Renal pelvis (tissue), 12 donors: ENCODE measurements at places on chromosomes 1 and 21.

DNA sequence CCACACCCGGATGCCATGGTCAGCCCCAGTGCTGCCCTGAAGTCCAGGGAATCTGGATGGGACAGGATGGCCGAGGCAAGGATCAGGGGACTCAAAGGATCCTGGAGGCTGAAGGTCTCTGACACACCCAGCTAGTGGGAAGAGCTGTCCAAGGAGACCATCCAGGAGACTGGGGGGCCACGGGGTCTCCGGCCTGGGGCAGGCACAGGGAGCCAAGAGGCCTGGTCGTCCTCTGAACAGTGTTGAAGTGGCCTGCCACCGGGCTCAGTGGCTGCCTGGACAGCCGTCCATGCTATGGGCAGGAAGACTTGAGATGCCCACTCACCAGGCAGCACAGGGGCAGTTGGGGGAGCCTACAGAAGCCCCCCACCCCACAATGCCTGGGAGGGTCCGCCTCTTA lies 41.9 kb downstream of the MEGF6 start:
- no peak for DNase-seq

- no peak for DNase-seq
Observed at GRCh38 chr1:119968601-119969000, 72.3 kb upstream of the ADAM30 start.

- DNase-seq, result no peak
Observed at GRCh38 chr1:154619181-154619948, 11.4 kb upstream of the ADAR start.

- peak; percentile 75 for DNase-seq
Observed at GRCh38 chr1:85578321-85579295, 2.0 kb upstream of the CCN1 start.

DNA sequence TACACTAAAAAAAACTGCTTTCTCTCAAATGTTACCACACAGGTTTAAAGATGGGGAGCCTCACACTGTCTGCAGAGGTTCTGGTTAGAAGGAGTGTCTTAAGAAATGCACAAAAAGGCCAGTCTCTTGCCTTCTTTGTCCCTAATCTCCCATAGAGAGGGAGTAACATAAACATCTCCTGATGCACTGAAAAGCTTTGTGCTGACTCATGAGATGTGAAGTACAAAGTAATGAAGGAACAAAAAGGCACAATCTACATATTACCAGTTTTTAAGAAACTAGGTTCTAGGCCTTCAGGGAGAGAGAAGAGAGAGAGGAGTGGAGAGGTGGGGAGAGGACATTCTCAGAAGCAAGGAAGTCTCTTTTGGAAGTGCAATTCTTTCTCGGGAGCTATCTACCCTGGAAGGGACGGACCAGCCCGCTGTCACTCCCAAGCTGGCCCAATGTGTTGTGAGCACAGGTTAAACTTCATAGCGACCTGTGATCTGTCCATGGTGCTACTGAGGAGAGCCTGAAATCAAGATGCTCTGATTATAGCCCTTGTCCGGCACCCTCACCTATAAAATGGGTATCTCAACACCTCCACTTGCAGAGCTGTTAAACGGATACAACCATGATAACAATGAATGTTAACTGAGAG lies 458.1 kb downstream of the DISC1 start:
- peak; percentile 30 for DNase-seq

- DNase-seq, result no peak
Observed at GRCh38 chr1:108016451-108016920, 51.5 kb upstream of the VAV3 start.

- no peak for DNase-seq
Observed at GRCh38 chr1:68808351-68808750, 311.5 kb upstream of the DEPDC1 start.

GRCh38 chr1:172469717-172470116 lies 25.8 kb upstream of the PIGC start:
- no peak for DNase-seq

GRCh38 chr1:241610056-241610815 lies 29.9 kb downstream of the CHML start:
- no peak for DNase-seq

- no peak for DNase-seq
Observed at GRCh38 chr1:63537940-63538339, 14.6 kb downstream of the EFCAB7 start.

DNA sequence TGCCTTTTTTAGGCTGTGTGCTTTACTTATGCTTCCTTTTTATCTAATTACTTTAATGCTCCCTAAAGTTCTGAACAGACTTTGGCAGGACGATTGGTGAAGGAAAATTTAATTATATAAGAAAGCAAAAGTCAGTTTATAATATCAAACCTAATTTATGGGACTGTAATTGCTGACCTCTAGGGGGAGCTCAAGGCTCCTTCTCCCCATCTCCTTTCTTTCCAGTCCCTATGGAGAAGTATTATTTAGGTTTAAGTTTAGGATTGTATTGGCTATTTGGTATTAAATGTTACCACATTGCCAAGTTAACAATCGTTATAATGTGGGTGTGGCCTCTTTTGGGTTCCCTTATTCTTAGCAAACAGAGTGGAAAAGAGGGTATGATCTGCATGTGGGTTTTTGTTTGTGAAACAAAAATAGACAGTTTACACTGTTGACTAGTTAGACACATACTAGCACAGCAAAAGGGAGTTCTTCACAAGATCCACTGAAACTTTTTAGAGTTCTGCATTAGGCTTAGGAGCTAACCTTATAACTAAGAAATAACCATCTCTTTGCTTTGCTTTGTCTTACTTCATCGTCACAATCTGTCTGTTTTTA lies 48.2 kb upstream of the TNFSF4 start:
- peak; percentile 1 for DNase-seq
